Activated CD8-positive, alpha-beta memory T cell treated with anti-CD3 and anti-CD28 coated beads, Interleukin-2, amount 50 U/mL, for 4 hours (primary cell): ENCODE measurements at places on chromosomes 6 and 20.

DNA sequence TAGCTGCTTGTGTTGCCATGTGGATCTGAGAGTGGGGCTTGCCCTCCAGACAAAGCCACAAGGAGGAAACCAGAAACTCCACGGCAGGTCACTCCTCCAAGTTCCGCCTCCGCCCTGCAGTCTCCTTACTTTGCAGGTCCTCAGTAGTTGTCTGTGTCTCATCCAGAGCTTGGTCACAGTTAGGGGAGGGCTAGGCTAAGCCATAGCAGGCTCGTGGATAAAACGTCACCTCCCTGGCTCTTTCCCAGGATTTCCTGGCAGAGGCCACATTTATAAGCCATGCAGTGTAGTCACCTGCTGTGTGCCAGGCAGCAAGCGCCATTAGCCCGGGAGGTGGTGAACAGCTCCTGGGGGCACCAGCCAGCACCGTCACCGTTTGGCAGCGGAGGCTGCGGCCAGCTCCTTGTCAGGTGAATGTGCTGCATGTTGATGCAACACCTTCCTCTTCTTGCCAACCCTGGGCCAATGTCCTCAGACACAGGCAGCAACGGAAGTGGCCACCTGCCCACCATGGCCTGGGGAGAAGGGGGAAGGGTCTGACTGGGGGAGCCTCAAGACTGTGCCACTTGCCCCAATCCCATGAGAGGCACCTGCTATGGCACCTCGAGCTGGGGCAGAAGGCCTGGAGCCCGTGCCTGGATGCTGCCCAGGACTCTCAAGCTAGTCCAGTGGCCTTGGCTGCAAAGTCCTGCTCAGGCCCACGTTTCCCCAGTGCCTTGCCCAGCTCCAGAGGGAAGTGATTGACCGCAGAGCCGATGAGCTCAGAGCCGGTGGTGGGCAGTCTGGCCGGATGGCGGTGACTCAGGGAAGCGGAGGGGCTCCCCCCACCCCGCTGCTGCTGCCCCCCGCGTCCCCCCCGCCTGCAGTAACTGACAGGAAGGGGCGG is 39.0 kb upstream of the SLCO4A1 start:
- DNase-seq = peak; percentile 44

- peak; percentile 58 for DNase-seq
Measured at GRCh38 chr20:49384437-49385434, 97.7 kb downstream of the KCNB1 start.

GRCh38 chr6:158415666-158416065 is 103.4 kb downstream of the TULP4 start:
- no peak for DNase-seq

DNA sequence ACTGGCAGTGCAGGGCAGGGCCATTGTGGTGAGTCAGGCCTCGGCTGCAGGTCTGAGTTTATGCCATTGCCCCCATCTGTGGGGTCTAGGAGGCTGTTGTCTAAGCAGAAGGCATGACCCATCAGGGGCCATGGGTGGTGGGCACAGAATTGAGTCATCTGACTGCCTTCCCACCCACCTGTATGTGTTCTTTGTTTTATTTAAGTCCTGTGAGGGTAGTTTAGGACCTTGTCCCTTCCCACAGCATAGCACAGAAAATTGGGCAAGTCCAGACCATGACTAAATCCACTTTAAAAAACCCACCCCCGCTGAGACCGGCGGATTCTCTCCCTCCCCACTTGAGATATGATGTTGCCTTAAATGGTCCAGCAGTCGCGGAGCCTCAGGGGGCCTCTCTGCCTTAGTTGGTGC is 40.3 kb downstream of the ERMARD start:
- DNase-seq = no peak

GRCh38 chr20:17768271-17768670 is 68.5 kb downstream of the BANF2 start:
- no peak for DNase-seq

- no peak for DNase-seq
Measured at GRCh38 chr6:150652848-150653613, 53.3 kb downstream of the PLEKHG1 start.

GRCh38 chr6:151179321-151179720 is 60.4 kb upstream of the AKAP12 start:
- no peak for DNase-seq

DNA sequence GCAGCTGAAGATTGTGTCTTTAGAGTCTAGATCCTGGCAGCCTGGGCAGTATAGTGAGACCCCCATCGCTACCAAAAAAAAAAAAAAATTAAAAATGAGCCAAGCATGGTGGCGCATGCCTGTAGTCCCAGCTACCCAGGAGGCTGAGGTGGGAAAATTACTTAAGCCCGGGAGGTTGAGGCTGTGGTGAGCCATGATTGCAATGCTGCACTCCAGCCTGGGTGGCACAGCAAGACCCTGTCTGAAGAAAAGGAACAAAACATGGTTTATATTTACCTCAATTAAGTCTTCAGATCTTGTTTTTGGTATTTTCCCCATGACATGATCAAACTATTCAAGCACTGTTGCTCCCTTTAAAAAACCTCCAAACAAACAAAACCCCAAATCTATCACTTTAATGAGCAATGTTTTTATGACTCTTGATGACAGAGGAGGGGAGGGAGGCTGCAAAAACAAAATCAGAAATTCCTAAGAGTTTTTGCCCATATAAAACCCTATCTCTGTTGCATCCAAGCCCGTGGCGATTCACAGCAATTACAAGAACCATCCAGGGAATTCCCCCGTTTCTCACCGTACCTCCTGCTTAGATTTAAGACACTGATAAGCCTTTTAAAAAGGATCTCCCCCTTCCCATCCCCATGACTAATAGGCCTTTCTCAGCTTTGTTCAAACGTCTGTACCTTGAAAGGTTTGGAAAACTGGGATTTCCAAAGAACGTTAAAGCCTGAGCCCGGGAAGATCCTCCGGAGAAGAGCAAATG is 259.9 kb downstream of the BMP7 start:
- DNase-seq = no peak
